ENCODE measurements at places on chromosomes 6 and 20.

DNA sequence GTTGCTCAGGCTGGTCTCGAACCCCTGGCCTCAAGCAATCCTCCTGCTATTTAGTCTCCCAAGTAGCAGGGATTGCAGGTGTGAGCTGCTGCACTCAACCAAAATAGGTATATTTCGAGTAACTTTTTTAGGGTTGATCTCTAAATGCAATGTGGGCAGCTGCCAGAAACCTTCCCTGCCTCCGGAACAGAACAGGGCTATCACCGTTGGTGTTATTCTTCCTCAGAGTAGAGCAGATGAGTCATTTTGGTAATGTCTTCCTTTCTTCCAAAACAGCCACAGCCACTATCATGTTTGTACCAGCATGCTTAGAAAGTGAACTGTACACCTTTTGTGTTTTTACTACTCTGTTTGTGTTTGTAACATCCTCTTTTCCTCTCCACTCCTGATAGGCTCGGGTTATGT, 44.1 kb downstream of the SNX9 start:
- DNase-seq = no peak

DNA sequence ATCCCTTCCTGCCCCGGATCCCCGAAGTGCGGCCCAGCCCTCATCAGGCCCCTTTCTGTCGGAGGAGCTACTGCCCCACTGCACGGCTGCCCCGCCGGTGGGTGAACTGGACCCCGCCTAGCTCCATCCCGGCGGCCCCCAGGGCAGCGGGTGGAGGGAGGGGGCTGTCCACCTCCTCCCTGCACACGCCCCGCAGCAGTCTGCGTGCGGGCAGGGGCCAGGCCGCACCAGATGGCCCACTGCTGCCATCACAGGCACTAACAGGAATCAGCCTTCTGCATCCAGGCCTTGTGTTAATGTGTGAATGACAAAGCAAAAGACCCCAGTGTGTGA, 54.9 kb upstream of the UNC93A start:
- DNase-seq = no peak

DNA sequence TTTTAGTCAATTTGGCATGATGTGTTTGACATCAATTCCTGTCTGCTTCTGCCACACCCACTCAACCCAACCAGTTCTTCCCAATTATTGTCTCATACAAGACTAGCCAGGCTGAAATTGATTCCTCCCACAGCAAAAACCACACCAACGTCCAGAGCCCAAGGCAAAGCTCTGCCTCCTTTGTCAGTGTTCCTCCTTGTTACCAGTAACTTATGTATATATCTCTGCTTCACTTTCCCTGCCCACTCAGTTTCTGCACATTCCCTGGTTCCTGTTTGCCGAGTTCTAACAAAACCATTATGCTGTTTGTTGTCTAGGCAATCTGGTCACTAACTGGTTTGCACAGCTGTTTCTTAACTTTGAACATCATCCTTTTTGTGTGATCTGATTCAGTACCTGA, 547.9 kb upstream of the PTCHD4 start:
- no peak for DNase-seq

GRCh38 chr20:58306421-58307261, 2.9 kb upstream of the RAB22A start:
- peak; percentile 81 for DNase-seq

- no peak for DNase-seq
Observed at GRCh38 chr6:143158113-143158581, 97.5 kb downstream of the AIG1 start.

DNA sequence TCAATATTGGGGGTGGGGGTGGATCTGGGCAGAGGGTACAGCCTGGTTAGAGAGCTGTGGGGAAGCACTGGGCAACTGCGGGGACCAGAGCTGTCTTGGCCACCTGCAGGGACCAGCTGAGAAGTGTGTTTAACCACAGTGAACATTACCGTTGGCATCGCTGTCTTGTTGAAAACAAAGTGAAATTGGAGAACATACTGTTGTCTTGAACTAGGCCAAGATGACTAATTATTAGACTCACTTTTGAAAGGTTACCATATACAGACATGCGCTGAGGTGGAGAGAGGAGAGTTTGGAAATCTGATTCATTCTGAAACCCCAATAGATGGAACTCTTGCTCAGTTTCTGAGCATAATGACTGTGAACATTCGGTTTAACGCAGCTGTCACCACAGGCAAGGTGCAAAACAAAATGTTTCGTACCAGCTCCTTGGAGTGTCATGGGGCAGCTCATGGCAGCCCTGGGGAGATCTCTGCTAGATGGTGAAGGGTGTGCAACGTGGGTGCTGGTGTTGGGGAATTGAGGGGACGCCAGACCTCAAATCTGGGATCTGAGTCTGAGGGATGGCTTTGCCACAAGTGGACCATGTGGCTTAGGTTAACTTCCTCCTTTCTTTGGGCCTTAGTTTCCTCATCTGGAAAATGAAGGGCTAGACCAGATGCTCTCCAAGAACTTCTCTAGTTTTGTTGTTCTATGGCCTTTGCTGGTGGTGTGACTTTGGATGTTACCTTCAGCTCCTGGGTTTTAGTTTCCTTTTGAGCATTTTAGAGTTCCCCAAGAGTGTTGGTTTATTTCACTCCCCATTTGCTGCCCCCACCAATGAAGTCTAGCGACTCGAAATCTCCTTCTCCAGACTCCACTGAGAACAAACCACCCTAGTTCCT, 24.6 kb upstream of the GTSF1L start:
- peak; percentile 81 for DNase-seq

GRCh38 chr6:109081516-109082187, 13.0 kb downstream of the SESN1 start:
- no peak for DNase-seq

- no peak for DNase-seq
Observed at GRCh38 chr6:2917065-2917464, 14.0 kb upstream of the SERPINB9 start.

- no peak for DNase-seq
Observed at GRCh38 chr6:20092071-20092566, 120.2 kb downstream of the MBOAT1 start.

GRCh38 chr20:47228654-47229053, 127.8 kb downstream of the ZMYND8 start:
- DNase-seq = no peak

DNA sequence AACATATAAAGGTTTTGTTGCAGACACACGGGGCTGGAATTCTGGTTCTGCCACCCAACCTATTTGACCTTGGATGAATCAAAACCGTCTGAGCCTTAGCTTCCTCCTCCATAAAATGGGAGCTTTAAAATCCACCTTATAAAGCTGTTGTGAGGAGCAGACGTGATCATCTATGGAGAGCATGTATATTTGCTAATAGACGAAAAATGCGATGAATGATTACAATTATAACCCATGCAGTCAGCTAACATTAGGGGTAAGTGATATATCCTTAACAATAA, 586 bp upstream of the NUP153 start:
- DNase-seq = no peak

GRCh38 chr6:5737460-5737859, 269.3 kb downstream of the NRN1 start:
- DNase-seq = no peak

DNA sequence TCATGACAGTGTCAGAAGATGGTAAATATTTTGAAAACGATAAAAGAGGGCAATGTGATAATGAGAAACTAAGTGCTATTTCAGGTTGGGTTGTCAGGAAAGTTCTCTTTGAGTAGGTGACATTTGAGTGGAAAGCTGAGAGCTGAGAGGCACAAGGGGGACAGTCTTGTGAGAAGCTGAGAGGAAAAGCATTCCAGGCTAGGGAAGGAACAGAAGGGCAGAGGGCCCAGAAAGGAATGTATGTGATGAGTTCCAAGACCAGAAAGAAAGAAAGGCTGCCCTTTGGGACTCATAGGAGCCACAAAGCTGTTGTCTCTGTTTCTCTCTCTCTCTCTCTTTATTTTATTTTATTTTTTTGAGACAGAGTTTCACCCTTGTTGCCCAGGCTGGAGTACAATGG, 7.6 kb upstream of the RNF182 start:
- no peak for DNase-seq

GRCh38 chr6:9581155-9581554, 833.7 kb downstream of the TFAP2A start:
- DNase-seq = no peak

- no peak for DNase-seq
Observed at GRCh38 chr20:31678389-31679356, 41.0 kb downstream of the COX4I2 start.

DNA sequence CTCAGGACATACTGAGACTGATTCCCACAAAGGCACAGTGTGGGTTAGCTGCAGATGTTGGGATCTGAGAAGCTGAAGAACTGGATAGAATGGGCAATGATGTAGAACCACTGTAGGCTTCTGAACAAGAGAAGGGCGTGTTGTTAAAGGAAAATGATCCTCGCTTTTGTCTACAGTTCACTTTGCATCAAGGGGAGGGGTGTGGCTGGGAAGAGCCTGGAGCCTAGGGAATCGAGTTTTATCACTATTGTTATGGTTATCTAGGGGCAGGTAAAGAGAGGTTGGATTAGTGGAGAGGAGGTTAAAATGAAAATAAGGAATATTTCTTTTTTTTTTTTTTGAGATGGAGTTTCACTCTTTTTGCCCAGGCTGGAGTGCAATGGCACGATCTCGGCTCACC, 768.1 kb downstream of the KIF16B start:
- DNase-seq = no peak

- DNase-seq = no peak
Observed at GRCh38 chr6:9481292-9482029, 933.4 kb downstream of the TFAP2A start.

- peak; percentile 65 for DNase-seq
Observed at GRCh38 chr6:134437376-134437775, 119.5 kb upstream of the SGK1 start.

GRCh38 chr6:112153926-112154607, 66.7 kb downstream of the FAM229B start:
- DNase-seq = no peak

GRCh38 chr6:122322824-122323223, 76.6 kb upstream of the HSF2 start:
- no peak for DNase-seq

- no peak for DNase-seq
Observed at GRCh38 chr6:148313488-148313887, 29.1 kb upstream of the SASH1 start.

DNA sequence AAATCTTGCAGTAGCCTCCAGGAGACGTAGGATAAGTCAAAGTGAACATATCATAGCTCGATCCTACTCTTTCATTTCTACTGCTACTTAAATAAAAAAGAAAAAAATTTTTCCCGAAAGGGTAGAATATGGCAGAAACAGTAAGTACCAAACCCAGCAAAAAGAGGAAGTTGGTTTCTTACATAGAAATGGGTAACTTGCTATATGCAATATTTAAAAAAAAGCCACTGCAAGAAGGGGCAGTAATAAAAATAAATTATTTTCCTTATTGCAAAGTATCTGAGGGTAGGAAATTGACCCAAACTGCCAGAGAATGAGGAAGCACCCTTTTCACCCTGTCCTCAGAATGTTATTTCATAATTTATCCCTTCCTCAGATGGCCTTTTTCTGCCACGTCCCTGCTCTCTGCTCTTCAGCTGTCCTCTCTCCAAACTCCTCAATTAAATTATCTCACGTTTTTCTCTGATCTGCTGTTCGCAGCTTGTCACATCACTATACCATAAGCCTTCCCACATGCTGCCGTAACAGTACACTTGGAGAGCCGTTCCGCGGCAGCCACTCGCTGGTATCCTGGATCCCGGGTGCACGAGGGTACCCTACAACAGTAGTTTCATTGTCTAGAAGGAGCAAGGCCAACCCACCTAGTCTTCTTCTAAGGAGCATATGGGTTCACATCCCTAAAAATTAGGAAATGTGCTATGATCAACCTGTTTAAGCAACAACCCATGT, 149.6 kb downstream of the BACH2 start:
- DNase-seq = no peak

DNA sequence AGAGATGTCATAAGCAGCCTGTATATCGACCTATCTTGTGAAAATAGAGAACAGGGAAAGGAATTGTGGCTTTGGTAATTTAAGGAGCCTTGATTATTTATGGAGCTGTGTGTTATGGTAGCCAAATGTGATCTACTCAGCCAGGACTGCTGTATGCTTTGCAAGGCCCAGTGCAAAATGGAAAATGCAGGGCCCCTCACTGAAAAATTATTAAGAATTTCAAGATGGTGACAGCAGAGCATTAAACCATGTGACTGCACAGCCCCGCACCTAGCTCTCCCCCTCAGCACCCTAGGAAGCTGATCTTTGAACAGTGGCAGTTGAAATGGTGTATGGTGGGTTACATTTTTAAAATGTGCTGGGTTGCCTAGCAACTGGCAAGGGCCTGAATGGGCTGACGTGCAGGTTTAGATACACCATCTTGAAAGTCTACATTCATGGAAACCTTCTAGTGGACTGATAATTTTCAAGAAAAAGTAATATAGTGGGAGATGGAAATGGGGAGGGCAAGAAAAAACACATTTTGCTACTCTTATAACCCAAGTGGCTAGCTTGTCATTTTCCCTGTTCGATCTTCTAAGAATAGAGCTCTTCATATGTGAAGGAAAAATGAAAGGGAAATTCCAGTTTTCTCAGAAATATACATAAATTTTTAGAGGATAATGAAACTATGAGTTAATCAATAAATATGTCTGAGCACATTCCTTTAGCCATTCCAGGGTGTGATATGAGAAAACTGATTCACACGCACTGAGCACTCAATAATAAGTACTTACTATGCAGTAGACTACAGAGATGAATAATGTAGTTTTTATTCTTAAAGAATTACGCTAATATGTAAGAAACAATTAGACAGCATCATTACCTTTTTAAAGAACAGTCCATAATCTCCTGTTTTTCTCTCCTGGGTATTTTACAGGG, 208.0 kb downstream of the ARHGAP18 start:
- no peak for DNase-seq
